CD4-positive, alpha-beta T cell treated with Interleukin-17A for 4 hours (primary cell): ENCODE measurements at places on chromosomes 2 and 18.

DNA sequence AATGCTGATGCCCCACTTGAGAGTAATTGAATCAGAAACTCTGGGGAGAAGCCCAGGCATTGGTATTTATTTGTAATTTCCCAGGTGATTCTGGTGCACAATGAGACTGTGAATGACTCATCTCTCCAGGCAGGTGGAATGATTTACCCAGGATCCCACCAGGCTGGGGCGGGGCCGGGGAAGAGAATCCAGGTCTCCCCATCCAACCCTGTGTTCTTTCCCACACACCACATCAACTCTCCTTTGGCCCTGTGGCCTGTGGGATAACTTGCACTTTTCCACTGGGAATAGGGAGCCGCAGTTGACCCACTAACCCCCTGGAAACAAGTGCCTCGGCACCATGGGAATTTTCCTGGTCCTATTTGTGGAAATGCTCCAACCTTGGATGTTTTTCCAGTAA is 409.8 kb downstream of the ZNF521 start:
- DNase-seq = no peak

GRCh38 chr2:189851174-189851826 is 67.0 kb downstream of the PMS1 start:
- DNase-seq = no peak

GRCh38 chr18:64365106-64365505 is 216.2 kb upstream of the LINC00305 start:
- no peak for DNase-seq

DNA sequence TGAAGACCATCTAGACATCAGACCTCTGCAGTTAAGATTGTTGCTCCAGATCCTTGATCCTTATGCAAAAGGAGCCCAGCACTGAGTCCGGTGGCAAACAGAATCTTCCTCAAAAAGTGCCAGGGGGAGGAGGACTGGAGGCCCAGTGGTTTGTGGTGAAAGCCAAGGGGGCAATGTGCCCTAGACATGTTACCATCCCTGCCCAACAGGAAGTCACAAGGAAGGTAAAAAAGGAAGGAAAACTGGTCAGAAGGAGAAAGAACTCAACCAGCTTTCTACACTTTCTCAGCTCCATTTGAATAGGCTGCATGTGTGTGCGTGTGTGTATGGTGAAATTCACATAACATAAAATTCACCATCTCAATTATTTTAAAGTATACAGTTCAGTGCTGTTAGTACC is 25.0 kb upstream of the KDM3A start:
- DNase-seq = no peak

DNA sequence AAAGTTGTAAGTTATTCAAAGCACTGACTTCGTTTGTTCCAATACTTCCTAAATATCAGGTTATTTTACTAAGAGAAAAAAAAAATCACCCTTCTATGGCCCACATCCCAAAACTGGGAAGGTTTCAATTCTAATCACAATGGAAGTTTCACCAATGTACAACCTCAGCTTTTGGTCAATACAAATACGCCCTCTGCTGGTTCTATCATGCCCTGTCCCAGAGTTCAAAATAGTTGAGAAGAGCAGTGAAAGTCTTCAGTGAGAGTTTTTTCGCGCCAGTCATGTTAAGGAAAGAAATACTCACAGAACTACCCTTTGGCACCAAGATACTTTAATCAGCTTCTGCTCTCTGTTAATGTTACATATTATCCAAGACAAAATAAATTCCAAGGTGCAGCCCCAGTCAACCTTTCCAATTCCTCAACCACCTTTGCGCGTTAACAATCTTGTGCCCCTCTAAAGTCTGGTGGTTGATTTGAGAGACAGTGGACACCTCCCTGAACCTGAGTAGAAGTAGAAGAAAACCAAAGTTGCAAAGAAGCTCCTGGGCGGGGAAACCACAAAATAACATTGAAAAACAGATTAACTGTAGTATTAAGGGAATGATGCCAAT is 59.9 kb downstream of the SUMO1 start:
- DNase-seq = peak; percentile 57

- DNase-seq = no peak
These were observed 3.0 kb upstream of the IRS1 start for GRCh38 chr2:226802573-226802972.

DNA sequence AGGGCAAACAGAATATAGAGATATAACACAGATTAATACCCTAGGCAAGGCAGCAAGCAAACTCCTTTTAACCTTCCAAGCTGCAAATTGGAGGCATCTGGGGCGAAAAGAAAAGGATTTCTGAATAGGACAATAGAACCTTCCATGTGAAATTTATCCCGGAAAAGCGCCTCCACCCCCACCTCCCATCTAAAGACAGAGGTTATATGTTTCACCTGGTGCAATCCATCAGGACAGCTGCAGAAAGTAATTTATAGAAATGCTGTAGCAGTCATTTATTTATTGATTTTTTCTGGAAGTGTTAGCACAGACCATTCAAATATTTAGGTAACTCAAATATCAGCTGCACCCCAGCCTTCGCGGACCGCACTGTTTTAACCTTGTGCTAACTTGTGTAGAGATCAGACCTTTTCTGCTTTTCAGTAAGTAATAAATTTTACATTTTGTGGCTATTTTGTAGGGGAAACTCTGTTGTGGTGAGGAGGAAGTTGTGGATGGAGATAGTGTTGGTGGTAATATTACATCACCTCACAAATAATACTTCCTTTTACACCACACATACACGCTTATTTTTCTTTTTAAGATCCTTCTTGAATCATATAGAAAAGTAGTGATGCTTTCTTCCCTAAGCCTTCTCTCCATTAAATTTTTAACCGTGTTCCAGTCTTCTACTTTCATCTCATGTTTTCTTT is 919.3 kb upstream of the CDH2 start:
- DNase-seq = no peak

- no peak for DNase-seq
These were observed 72.6 kb upstream of the SMAD7 start for GRCh38 chr18:49023271-49023937.
